ENCODE measurements at places on chromosomes 6 and 20.

- no peak for DNase-seq
Measured at GRCh38 chr6:91816335-91816734, 1229.5 kb upstream of the MAP3K7 start.

GRCh38 chr20:50335105-50335504 lies 144.5 kb downstream of the CEBPB start:
- DNase-seq = no peak

DNA sequence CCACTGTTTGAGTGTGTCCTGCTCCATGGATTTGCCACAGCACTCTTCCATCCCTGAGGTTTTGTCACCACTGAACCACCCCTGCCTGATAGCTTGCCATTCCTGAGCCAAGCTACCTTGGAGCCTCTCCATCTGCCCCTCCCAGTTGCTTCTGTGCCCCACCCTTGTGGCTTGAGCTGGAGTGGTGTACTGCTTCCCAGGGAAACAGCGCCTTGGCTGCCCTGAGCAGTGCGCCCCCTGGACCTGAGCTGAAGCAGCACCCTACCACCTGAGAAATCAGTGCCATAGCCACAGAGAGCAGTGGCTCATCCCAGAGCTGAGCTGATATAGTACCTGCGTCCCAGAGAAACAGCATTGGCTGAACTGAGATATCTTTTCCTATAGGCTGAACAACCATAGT lies 40.3 kb downstream of the IL22RA2 start:
- no peak for DNase-seq

GRCh38 chr6:151091571-151091970 lies 148.2 kb upstream of the AKAP12 start:
- no peak for DNase-seq

DNA sequence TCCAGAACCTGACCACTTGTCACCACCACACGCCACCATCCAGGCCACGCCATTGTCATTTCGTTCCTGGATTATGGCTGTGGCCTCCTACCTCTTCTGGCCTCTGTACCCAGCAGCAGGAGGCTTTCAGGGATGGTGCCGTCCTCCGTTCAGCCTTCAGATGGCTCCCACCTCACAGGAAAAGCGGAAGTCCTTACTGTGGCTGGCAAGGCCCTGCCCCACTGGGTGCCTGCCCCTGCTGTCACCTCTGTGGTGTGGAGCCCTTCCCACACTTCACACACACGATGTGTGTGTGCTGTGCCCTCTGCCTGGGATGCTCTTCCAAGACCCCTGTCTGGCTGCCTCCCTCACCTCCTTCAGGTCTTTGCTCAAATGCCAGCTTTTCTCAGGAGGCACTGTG lies 69.4 kb downstream of the INSM1 start:
- no peak for DNase-seq

- DNase-seq = no peak
Measured at GRCh38 chr20:4546786-4547185, 174.9 kb upstream of the PRND start.

DNA sequence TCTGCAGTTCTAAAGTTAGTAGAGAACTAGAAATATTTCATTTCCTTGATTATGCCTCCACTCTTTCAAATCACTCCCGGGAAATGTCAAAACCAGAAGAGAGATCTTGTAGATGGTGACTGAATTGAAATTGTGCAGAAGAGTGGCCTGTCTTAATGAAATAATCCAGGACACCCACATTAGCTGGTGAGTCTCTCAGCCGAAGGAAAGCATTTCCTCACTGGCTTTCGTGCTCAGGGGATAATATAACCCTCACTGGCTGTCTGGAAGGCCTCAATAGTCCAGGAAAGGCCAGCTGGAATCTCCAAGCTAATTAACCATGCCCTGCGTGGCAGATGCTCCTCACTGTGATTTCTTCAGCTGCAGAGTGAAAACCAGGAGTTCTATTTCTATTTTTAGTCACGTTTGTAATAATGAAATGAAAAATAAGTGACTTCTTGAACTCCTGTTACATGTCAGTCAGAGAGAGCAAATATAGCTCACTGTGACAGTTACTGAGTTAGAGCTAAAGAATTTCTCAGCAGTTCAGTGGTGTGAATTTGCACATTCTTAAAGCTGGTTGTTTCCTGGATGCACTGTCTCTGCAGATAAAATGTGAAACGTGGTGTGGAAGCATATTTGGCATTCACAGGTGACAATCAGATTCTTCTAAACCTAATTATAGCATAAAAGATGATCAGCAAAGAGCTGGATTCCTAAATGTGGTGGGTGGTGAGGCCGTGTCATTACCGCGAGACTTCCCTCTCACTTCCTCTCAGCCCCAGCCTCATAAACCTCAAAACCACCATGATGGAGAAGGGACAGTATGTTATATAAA lies 211.7 kb downstream of the LMBRD1 start:
- no peak for DNase-seq

DNA sequence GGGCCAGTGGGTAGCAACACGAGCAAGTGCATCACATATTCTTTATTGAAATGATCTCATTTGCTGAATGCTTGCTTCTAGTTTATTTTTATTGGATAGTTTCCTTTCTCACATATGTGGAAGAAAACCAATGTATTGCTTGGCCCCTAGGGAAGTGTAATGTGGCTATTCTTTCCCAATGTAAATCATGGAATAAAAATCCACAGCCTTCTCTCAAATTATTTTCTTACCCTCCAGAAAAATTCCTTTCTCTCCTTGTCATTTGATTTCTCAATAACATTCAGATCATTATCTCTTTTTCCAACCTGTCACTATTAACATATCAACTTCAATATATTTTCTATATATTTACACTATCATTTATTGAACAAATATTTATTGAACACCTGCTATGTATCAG lies 51.9 kb upstream of the PTPRK start:
- DNase-seq = no peak

DNA sequence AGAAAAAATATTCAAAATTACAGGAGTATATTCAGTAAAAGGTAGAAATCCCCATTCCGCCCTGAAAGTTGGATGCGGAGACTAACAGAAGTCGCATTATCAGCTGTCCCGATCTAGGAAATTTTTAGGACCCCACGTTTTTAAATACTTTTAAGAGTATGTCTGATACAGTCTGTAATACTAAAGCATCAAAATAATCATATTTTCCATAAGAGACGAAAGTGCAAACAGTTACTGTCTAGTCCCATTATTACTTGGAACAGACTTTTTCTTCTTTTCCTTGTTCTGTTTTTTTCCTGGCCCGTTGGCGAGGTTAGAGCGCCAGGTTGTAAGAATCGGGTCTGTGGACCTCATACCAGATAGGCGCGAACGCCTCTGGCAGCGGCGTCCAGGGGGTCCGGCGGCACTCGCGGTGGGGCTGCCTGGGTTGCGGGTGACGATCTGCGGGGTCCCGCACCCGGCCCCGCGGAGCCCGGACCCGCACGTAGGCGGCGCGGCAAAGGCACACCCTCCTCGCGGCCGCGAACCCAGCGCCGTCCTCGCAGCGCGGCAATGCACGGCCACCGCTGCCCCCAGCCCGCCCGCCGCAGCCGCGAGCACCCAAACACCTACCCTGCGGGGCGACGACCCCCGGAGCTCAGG lies 460 bp downstream of the PLAGL1 start:
- DNase-seq = no peak

GRCh38 chr20:4813076-4813862 lies 91.6 kb downstream of the PRND start:
- DNase-seq = peak; percentile 27

DNA sequence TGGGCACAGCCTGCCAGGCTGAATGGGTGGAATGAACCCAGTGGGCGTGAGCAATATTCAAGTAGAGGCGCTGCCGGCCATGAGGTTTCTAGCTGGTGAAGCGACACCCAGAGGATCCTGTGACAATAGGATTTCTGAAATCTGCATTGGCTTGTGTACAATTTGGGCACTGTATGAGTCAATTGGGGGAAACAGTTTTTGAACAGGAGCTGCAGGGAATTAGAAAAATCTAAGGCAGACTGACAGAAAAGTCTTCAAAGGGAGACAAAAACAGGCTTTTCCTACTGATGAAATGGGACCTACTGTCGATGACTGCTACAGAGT lies 148.8 kb upstream of the PROKR2 start:
- DNase-seq = no peak

- no peak for DNase-seq
Measured at GRCh38 chr20:41034239-41034638, 5.6 kb downstream of the TOP1 start.

DNA sequence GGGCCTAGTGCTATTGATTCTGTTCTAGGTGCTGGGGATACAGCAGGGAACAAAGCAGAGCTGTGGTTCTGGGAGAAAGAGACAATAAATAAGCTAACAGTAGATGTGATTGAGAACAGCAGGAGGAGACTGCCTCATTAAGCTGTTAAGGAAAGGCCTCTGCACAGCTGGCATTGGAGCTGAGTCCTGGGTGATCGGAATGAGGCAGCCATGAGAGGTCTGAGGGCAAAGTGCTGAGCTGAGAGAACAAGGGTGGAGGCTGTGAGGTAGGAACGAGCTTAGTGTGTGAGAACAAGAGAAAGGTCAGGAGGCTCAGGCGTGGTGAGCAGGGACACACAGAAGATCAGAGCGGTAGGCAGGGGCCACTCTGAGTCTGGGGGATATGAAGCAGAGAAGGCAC lies 18.3 kb downstream of the DDX27 start:
- no peak for DNase-seq

DNA sequence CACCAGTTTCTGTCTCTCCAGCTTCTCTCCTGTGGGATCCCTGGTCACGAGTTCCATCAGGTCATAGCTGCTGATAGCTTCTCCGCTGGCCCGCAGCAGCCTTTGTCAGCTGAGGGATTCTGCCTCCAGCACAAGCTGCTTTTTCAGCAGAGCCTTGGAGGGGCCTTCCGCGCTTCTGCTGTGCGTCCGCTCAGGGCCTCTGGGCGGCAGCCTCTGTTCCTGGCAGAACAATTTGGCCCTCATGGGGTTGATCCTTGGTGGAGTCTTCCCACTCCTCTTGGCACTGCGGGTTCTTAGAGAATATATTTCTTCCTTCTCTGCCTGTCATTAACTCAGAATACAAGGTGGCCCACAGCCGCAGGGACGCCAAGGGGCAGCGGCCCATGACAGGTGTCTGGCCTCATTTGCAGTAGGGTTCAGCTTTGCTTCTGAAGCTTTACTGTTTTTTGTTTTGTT lies 158.8 kb downstream of the DTNBP1 start:
- DNase-seq = peak; percentile 4

- DNase-seq = peak; percentile 81
Measured at GRCh38 chr6:3251462-3252314, 7.1 kb upstream of the PSMG4 start.

DNA sequence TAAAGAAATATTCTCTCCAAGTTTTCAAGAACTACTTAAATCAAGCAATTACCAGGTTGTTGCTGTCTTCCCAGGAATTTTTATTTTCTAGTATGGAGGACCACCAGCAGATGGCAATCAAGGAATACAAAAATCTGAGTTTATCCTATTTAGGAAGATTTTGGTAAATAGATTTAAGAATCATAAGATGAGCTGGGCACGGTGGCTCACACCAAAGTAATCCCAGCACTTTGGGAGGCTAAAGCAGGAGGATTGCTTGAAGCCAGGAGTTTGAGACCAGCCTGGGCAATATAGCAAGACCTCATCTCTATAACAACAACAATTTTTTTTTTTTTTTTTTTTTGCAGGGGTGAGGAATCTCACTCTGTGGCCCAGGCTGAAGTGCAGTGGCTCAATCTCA lies 19.3 kb upstream of the SEC63 start:
- no peak for DNase-seq

GRCh38 chr20:2745060-2745910 lies 52.7 kb downstream of the EBF4 start:
- no peak for DNase-seq

DNA sequence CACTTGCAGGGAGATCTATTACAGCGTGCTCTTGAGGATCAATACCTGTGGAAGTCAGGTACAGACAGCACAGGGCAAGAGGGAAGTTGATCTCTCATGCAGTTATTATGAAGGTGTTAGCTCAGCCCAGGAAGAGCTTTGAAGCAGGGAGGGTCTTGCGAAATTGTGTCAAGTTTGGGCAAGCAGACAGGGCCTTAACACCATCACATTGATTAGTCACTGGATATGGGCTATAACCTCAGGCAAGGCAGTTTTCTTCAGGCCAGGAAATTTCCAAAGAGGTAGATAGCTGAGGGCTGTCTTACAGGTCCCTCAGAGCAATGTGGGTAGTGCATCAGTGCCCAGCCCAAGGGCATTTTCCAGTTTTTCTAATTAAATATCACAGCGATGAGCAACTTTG lies 643.8 kb downstream of the DHX35 start:
- no peak for DNase-seq

GRCh38 chr6:22363166-22363713 lies 66.4 kb upstream of the PRL start:
- no peak for DNase-seq

DNA sequence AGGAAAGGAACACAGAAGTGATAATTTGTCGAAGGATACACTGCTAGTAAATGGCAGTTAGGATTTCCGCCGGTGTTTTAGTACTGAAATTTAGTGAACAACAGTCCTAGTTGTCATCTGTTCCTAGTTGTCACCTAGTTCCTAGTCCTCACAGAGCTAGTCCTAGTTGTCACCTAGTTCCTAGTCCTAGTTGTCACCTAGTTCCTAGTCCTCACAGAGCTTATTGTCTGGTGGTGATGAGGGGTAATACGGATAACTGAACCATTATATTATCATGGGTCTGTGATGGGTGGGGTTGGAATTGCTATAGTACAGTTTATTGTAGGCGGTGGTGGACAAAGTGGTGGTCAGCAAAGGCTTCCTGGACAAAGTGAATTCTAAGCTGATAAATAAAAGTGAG lies 1.8 kb downstream of the SNRNP48 start:
- DNase-seq = no peak

- DNase-seq = no peak
Measured at GRCh38 chr20:17504066-17504897, 26.9 kb downstream of the BFSP1 start.

DNA sequence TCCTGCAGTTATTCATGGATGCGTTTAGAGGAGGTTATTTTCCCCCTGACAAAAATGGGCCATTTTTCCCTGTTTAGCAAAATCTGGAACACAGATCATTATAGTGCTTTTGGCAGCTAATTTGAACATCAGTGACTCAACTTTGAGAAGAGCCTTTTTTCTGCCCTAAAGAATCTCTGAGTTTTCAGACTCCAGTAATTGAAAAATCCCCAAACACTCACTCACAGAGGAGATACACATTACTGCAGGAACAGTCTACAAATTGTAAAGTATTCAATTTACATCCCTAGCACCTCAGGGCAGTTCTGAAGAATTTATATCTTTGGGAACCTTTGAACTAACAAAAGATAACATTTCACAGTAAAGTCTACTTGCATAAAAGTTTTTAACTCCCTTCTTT lies 966.6 kb upstream of the SLC35B3 start:
- DNase-seq = no peak

Measured in activated T-cell treated with anti-CD3 and anti-CD28 coated beads, Interleukin-2, amount 50 U/mL, for 4 hours (primary cell).